ENCODE measurements at places on chromosomes 2 and 18. TPM values are rescaled to one million over a fixed set of nuclear protein-coding genes. Genes with fewer than 3 reads are reported as not detected.

DNA sequence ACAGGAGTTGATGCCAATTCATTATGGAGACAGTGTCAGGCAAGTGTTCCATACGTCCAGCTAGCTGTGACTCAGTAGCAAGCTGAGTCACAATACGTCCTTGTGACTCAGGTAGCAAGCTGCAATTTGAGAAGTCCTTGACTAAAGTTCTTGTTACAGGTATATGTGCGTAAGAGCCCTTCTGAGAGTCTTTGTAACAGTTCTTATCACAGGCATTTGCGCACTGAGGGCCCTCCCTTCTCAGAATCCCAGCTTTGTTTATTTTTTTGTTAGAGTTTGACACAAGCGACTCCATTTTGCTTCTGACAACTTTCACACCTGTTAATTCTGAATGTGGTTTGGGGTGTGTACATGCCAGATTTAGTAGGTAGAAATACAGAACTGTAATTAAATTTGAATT is 20.1 kb upstream of the ACMSD start:
- DNase-seq, result no peak

DNA sequence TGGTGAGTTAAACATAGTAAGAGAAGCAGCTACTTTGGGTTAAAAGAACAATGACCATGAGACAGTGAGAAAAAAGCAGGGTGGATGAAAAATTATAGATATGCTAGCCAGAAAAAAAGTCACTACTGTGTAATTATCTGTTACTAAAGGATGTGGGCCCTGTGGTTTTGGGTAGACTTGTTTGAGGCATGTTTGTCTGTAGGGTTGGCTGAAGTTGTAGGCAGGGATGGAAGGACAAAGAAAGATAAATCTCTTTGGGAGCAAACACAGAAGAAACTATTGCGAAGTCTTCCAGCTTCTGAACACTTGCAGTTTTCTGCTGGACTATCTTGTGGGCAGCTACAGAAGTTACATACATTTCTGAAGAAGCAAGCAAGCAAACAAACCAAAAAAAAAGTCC is 28.2 kb downstream of the RND3 start:
- DNase-seq, result no peak

- DNase-seq, result no peak
These were observed 78.5 kb downstream of the LDLRAD4 start for GRCh38 chr18:13296867-13297574.

GRCh38 chr2:177733-178132 is 86.1 kb downstream of the SH3YL1 start:
- DNase-seq, result no peak

GRCh38 chr18:54240629-54241107 is 16.2 kb upstream of the MBD2 start:
- no peak for DNase-seq

GRCh38 chr2:172040311-172040710 is 40.6 kb downstream of the METAP1D start:
- no peak for DNase-seq

DYNC2LI1 gene
- 7.4 TPM for total RNA-seq

COL4A4 gene
- total RNA-seq, result 0.45 TPM

CYP27C1 gene
- 1.1 TPM for total RNA-seq

Data from mesenteric fat pad (tissue), 1 donor.